Activated T-cell treated with anti-CD3 and anti-CD28 coated beads for 4 hours (primary cell): ENCODE measurements at places on chromosomes 4 and X.

DNA sequence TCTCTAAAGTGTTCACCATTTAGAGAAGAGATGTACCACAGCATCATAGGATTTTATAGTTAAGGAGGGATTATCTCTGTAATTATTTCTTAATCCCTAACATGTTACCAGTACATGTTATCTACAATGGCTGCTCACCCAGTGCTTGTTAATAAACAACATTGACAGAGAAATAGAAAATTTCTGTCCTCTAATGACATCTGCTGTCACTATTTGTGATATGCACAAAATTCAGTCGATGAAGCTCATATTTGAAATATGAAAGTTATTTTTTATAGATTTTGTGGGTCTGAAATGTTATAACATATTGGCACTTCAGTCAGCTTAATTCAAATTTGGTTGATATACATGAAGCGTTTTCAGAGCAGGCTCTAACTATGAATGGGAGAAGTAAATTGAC lies 48.8 kb upstream of the GRXCR1 start:
- no peak for DNase-seq

GRCh38 chrX:101708163-101708562 lies 48.5 kb upstream of the ARMCX2 start:
- DNase-seq: no peak

DNA sequence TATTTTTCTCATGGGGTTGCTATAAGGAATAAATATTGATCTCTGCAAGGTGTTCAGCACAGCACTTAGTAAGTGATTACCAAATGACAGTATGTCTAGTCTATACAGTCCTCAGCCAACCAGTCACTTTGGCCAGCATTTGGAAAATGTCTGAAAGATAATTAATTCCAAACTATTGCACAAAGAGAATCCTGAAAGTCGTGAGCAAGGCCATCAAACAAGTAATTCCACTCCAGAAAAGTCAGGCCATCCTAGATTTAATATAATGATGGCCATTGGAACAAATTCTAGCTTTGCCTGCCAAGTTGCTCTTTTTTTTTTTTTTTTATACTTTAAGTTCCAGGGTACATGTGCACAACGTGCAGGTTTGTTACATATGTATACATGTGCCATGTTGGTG lies 96.6 kb downstream of the SHROOM3 start:
- DNase-seq: no peak

- DNase-seq: no peak
Measured at GRCh38 chrX:26050099-26050498, 88.0 kb upstream of the MAGEB18 start.

DNA sequence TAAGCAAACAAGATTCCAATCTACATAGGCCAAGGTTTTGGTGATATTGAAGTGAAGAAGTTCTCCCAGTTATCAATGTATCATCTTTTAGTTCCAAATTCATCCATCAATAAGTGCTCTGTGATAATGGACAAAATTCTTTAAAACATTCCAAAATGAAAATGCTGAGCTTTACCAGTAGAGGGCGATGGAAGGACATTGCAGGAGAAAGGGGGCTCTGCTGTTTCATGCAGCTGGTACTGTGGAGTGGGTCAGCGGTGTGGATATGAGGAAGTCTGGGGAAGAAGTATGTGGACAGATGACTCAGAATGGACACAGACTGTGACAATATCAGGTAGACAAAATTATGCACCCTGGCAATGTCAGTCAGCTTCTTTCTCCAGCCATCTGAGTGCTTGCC lies 46.6 kb upstream of the HS6ST2 start:
- no peak for DNase-seq

- no peak for DNase-seq
Measured at GRCh38 chr4:182177166-182177565, 66.0 kb upstream of the TENM3 start.

DNA sequence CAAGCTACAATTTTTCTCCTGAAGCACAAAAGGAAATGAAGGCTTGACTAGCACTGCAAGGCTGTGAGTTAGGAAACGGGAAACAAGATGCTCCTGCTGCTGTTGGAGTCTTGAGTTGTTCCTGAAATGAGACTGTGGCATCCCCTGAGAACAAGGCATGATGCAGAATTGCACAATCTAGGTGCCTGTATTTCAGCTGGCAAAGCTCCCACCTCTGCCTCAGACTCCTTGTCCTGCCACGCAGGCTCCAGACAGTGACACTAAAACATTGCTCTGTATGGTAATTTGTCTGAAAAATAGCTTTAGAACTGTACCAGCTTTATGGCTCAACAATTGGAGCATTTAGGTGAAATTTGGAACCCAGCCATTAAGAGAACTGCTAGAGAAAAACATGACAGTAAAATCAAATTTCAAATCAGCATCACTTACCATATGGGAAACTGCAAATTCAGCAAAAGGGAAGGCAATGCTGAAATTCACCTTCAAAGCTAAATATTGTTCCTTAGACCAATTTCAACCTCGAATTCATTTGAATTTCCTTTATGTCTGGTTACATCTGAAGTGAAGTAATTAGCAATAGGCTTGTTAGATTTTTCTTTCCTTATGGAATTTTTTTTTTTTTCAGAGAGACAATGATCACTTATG lies 103.4 kb downstream of the MFAP3L start:
- no peak for DNase-seq

GRCh38 chrX:79259073-79259689 lies 108.0 kb downstream of the ITM2A start:
- peak; percentile 28 for DNase-seq

DNA sequence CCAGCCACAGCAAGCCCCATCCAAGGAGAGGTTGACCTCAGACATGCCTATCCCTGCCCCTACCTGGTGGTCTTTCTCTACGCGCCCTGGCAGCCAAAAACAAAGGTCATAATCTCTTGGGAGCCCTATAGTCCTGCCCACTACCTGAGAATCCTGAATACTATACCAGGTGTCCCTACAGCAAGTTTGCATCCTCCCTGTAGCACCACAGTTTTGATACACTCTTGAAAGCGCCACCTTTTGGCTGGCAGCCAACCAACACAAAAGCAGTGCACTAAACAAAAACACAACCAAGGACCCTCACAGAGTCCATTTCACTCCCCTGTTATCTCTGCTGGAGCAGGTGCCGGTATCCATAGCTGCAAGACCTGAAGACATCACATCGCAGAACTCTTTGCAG lies 523.8 kb upstream of the CPEB2 start:
- no peak for DNase-seq

GRCh38 chr4:119865389-119865788 lies 201.3 kb downstream of the MAD2L1 start:
- no peak for DNase-seq

DNA sequence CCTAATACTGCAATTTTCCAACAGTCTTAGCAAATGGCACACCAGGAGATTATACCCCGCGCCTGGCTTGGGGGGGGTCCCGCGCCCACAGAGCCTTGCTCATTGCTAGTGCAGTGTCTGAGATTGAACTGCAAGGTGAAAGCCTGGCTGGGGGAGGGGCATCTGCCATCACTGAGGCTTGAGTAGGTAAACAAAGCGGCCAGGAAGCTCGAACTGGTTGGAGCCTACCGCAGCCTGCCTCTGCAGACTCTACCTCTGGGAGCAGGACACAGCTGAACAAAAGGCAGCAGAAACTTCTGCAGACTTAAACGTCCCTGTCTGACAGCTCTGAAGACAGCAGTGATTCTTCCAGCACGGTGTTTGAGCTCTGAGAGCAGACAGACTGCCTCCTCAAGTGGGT lies 172.8 kb upstream of the NAP1L5 start:
- no peak for DNase-seq

DNA sequence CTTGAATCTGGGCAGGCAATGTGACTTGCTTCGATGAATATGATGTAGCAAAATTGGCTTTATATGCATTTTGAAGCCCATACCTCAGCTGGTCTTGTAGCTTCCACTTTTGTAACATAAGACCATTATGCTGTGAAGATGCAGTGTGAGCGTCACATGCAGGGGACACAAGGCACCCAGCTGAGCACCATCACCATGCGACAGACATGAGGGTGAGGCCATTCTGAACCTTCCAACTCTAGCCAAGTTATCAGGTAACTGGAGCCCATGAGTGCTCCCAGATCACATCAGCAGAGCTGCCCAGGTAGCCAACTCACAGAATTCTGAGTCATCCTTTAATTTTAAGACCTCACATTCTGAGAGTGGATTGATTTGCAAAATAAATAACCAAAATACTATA lies 705.9 kb downstream of the FSTL5 start:
- no peak for DNase-seq

DNA sequence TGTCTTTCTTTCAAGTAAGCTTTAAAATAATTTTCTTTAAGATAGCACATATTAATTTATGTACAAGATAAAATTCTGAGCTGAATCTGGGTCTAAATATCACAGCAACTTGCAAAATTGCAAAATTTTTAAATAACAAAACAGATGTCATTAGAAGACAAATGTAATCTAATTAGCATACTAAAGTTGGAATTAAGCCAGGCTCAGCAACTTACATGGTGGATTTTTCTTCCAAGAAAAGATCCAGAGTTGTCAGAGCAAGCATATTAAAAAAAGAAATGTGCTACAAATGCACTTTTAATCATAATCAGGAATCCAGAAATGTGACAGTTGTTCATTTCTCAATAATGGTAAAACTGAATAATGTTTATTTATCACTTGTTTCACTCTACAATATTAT lies 906.9 kb upstream of the INTU start:
- no peak for DNase-seq

DNA sequence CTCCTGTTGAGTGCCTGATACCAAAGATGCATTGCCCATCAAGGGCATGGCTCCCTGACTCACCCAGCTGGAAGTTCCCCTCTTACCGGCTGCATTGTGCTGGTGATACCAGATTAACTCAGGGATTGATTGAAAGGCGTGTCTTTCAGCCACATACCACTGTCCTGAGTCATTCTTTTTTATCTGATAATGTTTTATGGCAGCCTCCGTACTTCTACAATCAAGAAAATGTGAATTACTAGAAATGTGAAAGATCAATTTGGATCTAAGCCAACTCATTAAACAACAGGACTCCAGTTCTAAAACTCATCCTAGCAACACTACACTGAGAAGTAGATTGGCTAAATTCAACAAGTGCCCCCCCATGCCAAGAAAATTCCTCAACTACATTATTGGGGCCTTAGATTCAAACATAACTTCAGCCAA lies 40.0 kb downstream of the TXK start:
- DNase-seq: no peak

DNA sequence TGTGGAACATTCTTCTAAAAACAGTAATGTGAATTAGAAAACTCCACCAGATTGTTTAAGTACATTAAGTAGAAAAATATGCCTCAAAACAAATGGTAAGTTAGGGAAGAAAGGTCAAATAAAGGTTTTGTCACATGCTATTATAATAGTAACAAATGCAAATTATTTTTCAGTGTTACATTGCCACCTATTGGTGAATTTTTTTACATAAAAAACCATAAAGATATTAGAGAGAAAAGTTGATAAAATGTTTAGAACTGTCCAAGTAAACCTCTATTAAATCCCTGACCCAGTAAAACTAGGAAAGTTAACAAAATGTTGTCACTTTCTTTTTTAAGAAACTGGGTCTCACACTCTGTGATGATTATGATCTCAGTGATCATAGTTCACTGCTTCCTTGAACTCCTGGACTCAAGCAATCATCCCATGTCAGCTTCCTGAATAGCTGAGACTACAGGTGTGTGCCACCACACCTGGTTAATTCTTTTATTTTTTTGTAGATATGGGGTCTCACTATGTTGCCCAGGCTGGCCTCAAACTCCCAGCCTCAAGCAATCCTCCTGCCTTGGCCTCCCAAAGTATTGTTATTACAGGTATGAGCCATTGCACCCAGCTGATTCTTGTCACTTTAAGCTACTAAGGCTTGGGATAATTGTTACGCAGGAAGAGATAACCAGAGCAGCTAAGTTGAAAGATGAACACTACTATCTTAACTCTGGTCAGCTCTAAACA lies 157.6 kb downstream of the ATRX start:
- no peak for DNase-seq

DNA sequence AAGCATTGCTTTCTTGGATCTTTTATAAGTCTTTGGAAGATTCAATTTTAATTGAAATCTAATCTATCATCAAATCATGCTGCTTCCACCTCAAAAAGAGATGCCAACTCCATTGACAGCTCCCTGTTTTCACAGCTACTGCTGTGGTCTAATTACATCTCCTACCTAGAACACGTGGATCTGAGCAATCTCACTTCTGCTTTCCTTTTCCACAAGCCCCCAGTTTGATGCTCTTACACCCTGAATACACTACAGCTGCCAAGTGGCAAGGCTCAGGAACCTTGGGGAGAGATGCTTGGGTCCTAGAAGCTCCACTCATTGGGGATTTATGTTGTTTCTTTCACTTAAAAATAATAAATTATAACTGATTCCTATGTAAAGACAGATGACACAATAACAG lies 172.0 kb downstream of the CFAP299 start:
- no peak for DNase-seq

- DNase-seq: no peak
Measured at GRCh38 chrX:68717196-68717595, 69.7 kb downstream of the STARD8 start.

DNA sequence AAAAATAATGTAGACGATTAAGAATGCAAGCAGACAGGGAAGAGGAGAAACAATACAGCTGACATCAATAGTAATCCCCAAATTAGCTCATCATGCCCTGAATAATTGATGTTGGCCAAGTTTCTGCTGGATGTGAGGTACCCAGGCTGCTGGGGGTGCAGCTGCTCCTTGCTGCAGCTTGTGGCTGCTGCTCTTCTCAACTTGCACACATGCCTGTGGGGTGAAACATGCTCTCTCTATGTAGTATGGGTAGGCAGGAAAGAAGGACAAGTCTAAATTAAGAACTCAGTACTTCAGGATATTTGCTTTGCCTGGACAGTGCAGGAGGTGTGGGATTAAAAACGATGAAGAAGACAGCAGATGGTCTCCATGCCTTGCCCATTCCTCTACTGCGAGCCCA lies 16.7 kb downstream of the EDA2R start:
- DNase-seq: no peak

- DNase-seq: no peak
Measured at GRCh38 chrX:12962041-12962504, 12.8 kb upstream of the TMSB4X start.

- DNase-seq: no peak
Measured at GRCh38 chr4:145785391-145786008, 105.6 kb downstream of the C4orf51 start.

DNA sequence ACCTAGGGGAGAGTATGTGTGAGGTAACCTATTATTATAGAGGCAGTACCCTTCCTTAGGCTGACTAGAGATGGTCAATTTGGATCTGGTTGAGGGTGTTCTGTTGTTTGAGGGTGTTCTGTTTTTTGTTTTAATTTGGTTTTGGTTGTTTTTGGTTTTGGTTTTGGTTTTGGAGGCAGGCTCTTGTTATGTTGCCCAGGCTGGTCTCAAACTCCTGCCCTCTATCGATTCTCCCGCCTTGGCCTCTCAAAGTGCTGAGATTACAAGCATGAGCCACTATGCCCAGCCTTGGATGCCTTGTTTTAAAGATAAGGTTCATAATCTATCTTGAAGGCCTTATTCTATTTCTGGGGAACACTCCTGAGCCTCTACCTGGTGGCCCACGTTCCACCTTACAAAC lies 912 bp downstream of the CXorf65 start:
- no peak for DNase-seq

GRCh38 chrX:13569479-13570260 lies at the start of gene EGFL6:
Gene EGFL6, plus strand, starts transcription at chrX:13569601. Its CDS starts 261 bp downstream, at chrX:13569862.
- no peak for DNase-seq
